Effector memory CD8-positive, alpha-beta T cell (primary cell): ENCODE measurements at places on chromosomes 7 and 10.

DNA sequence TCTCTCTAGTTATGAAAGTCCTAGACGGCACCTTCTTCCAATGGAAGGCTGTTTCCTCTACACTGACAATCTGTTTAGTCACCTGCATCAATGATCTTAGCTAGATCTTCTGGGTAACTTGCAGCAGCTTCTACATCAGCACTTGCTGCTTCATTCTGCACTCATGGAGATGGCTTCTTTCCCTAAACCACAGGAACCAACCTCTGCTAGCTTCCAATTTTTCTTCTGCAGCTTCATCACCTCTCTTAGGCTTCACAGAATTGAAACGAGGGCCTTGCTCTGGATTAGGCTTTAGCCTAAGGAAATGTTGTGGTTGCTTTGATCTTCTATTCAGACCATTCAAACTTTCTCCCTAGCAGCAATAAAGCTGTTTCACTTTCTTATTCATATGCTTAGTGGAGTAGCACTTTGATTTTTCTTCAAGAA is 24.6 kb downstream of the NAMPT start:
- peak overlapping the region; percentile 59 for H3K27ac ChIP-seq
- H3K27me3 ChIP-seq: no peaks in the 10 kb centered on the region

GRCh38 chr10:82335831-82336230 is 460.8 kb downstream of the NRG3 start:
- no peak overlapping the region for H3K4me3 ChIP-seq
- no peaks in the 10 kb centered on the region for H3K4me1 ChIP-seq
- H3K36me3 ChIP-seq: no peaks in the 10 kb centered on the region
- no peak overlapping the region for H3K27ac ChIP-seq

DNA sequence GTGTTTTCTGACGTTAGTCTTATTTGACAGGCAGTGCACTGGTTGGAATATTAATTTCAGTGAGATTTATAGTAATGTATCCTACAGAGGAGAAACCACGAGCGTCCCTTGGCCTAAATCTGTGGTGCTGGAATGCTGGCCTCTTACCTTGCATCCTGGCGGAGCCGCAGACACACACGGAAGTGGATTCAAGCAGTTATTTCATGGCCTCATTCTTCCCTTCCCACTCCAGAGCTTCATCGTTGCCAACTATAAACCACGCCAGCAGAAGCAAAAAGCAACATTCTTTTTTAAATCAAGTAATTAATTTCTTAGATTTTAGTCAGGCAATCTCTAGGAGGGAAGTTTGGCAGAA is 13.1 kb downstream of the WIPI2 start:
- H3K4me3 ChIP-seq: no peak overlapping the region
- peaks cover 29% of the 10 kb centered on the region for H3K4me1 ChIP-seq
- H3K36me3 ChIP-seq: peaks cover 73% of the 10 kb centered on the region
- H3K27ac ChIP-seq: no peak overlapping the region

DNA sequence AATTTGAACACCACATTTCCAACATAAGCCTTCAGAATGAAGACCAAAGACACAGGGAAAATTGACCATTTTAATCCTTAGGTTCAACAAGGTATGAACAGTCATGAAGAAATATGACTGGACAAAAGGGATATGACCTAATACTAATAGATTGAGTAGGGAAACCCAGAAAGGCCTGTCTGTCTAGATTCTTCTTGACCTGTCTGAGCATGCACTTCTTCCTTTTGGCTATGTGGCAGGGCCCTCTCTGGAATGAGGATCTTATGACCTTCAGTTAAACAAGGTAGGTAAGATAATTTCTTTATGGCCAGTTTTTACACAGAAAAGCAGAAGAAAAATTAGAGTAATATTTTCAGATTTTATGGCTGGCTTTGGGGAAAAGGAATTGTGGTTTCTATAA is 3.0 kb upstream of the PHYHIPL start:
- DNase-seq: no peak
- no peak overlapping the region for H3K27ac ChIP-seq
- no peak overlapping the region for H3K4me3 ChIP-seq

DNA sequence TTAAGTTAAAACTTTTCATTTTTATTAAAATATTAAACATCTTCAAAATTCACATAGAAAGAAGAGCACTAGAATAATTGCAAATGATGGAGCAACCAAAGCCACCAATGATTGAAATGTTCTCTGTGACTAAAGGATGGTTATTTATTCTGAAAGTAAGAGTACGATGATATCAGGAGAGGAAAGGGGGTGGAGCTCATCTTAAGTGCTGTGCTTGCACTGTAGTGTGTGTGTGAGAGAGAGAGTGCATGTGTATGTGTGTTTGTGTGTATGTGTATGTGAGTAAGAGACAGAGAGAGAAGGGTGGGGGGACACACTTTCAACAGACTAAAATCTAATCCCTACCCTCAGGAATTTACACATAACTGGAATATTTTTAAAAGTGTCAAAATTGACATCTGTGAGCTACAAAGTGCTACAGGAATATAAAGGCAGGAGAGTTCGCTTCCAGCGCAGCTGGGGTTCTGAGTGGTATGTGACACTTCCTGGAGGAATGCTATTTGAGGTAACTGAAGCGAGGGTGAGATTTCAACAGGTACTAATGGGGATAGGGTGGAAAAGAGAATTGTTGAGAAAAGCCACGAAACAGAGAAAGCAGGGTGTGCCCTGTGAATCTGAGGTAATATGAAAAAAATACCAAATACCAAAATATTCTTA is 57.2 kb upstream of the SMNDC1 start:
- H3K27ac ChIP-seq: no peak overlapping the region
- no peak for DNase-seq
- H3K4me1 ChIP-seq: peaks cover 16% of the 10 kb centered on the region
- H3K36me3 ChIP-seq: no peaks in the 10 kb centered on the region
- H3K27me3 ChIP-seq: no peaks in the 10 kb centered on the region

DNA sequence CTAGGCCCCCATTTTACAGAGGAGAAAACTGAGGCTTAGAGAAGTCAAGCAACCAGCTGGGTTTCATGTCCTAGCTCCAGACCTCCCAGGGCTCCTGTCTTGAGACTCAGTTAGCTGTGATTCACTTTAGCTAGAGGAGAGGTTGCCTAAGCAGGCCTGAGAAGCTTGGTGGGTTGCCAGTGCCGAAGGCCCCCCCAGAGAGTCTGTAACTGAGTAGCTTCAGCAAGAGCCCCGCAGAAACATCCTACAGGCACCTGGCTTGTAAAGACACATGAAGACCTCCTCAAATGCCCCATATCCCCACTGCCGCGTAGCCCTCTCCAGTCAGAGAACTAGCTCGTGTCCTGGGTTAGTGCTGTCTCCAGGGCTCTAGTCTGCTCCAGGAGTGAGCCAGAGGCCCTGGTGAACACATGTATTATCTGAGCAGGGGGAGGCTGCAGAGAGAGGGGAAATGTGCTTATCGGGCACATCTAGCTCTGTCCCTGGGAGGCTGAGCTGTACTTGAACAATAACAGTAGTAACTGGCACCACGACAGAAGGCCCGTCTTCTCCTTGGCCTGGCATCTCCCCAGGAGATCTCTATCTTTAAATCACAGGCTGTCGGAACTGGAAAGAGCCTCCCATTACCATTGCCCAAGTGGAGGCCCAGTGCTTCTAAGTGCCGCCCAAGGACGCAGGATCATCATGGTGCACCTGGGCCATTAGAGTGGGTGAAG is 28.9 kb downstream of the UNC5B start:
- peaks cover 7% of the 10 kb centered on the region for H3K27me3 ChIP-seq
- DNase-seq: no peak
- no peak overlapping the region for H3K4me3 ChIP-seq
- H3K36me3 ChIP-seq: no peaks in the 10 kb centered on the region

DNA sequence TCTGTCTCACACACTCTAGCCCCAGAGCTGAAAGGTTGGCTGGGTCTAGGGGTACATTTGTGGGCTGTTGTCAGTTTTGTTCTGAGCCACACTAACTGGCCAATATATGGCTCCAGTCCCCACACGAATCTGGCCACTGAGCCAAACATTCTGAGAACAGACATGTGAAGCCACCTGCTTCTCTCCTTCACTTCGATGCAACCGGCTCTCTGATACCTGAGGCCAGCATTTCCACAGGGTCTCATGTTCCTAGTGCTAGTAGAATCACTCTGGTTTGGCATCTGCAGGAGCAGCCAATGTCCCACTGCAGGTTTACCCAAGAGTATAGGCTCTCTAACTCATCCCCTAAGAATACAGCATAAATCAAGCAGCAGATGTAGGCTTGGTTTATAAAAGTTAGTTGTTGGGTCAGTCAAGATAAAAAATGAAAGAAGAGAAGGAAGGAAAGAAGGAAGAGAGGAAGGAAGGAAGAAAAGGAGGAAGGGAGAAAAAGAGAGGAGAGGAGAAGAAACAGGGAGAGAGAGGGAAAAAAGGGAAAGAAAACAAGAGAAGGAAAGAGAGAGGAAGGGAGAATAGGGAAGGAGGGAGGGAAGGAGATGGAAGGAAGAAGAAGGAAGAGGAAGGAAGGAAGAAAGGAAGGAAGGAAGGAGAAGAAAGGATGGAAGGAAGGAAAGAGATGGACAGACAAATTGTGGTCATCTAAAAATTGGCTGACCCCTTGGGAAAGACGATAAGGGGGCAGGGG is 75.1 kb downstream of the STRA8 start:
- DNase-seq: no peak
- peaks cover 3% of the 10 kb centered on the region for H3K36me3 ChIP-seq
- no peak overlapping the region for H3K27ac ChIP-seq

- no peak overlapping the region for H3K4me3 ChIP-seq
- H3K36me3 ChIP-seq: no peaks in the 10 kb centered on the region
- DNase-seq: no peak
- no peaks in the 10 kb centered on the region for H3K4me1 ChIP-seq
- H3K27me3 ChIP-seq: peaks cover 30% of the 10 kb centered on the region
Measured at GRCh38 chr10:60962946-60963345, 19.0 kb upstream of the RHOBTB1 start.

GRCh38 chr10:69413221-69413865 is 3.4 kb downstream of the TACR2 start:
- peaks cover 2% of the 10 kb centered on the region for H3K36me3 ChIP-seq
- peak; percentile 38 for DNase-seq
- H3K4me3 ChIP-seq: no peak overlapping the region
- H3K27ac ChIP-seq: no peak overlapping the region
- peaks cover 4% of the 10 kb centered on the region for H3K4me1 ChIP-seq

GRCh38 chr10:103854686-103855391 is 537 bp downstream of the SH3PXD2A start:
- peaks cover 10% of the 10 kb centered on the region for H3K4me1 ChIP-seq
- peak overlapping the region; percentile 81 for H3K4me3 ChIP-seq
- peaks cover 58% of the 10 kb centered on the region for H3K27me3 ChIP-seq

GRCh38 chr10:100009283-100009792 is 409 bp downstream of the DNMBP start:
- H3K36me3 ChIP-seq: peaks cover 7% of the 10 kb centered on the region
- no peak for DNase-seq
- peak overlapping the region; percentile 62 for H3K27ac ChIP-seq
- no peaks in the 10 kb centered on the region for H3K27me3 ChIP-seq
- H3K4me3 ChIP-seq: peak overlapping the region; percentile 91

DNA sequence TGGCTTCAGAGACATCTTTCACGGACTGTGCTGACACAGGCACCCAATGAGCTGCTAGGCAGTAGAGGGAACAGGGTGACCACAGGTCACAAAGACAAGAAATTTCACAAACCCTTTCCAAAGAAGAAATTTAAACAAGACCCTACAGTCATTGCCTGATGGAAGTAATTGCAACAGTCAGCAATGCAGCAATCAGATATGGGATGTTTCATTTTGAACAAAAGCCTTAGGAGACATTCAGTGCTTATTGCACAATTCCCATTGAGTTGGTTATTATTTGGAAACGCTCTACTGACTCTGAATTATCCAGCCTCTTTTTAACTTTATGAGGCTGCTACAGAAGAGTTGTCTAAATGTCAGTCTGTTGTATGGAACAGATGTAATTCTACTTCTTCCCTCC is 85.5 kb downstream of the ETV1 start:
- H3K27ac ChIP-seq: no peak overlapping the region
- no peak for DNase-seq
- H3K4me3 ChIP-seq: no peak overlapping the region
- H3K4me1 ChIP-seq: peaks cover 24% of the 10 kb centered on the region
- peaks cover 6% of the 10 kb centered on the region for H3K36me3 ChIP-seq

DNA sequence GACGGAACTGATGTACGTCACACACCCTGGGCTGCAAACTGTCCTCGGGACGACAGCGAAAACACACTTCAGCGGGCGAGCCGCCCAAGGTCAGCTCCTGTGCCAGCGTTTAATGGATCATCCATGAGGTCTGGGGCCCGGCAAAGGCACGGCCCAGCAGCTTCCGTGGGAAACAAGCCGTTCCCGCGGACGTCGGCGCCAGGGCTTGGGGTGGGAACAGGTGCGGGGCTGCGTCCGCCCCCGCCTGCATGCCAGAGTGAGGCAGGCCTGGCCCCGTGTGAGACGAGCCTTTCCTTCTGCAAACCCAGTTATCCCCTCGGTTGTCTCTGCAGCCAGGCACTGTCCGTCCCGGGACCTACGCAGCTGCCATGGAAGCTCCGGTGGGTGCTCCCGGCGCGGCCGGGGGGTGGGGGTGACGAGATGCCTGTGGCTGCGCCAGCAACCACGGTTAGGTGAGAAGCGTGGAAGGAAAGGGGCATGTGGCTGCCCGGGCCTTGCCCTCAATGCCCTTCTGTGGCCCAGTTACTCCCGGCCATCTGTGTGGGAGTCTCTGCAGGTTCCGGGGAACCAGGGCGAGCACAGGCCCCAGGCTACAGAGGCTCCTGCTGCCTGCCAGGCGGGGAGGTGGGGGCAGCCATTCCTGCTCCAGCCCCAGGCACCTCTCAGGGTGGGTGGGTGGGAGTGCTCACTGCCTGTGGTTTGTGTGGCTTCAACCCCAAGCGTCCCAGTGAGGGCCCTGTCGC is 42.2 kb upstream of the PDGFA start:
- no peak overlapping the region for H3K4me3 ChIP-seq
- H3K4me1 ChIP-seq: peaks cover 6% of the 10 kb centered on the region
- no peaks in the 10 kb centered on the region for H3K36me3 ChIP-seq
- H3K27ac ChIP-seq: no peak overlapping the region
- no peak for DNase-seq

DNA sequence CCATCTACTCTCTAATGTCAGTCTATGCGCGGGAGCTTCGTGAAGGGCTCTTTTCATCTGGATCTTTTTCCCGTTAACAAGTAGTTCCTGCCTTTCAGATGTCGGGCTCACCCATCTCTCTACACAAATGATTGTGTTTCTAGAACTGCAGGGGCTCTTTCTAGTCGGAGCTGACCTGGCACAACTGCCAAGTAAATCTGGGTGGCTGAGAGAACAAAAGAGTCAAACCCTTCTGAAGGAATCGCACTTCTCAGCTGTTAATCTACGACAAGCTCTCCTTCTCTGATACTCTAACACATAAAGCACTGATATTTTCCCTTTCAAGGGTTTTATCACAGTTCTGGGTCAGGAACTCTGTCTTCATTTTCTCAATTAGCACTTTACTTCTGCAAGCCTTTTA is 144.7 kb downstream of the NRP1 start:
- no peak overlapping the region for H3K4me3 ChIP-seq
- no peak overlapping the region for H3K27ac ChIP-seq
- H3K4me1 ChIP-seq: no peaks in the 10 kb centered on the region
- peaks cover 34% of the 10 kb centered on the region for H3K27me3 ChIP-seq
- H3K36me3 ChIP-seq: no peaks in the 10 kb centered on the region
